ENCODE measurements at places on chromosomes 16 and 17.
A peak's percentile ranks its signal among the peaks of the same experiment; 100 is the strongest.

GRCh38 chr17:36057911-36058310, 6.2 kb upstream of the CCL18 start:
- DNase-seq, result no peak
- H3K4me3 ChIP-seq, result no peak overlapping the region
- H3K27ac ChIP-seq, result no peak overlapping the region
- no peaks in the 10 kb centered on the region for H3K27me3 ChIP-seq
- no peaks in the 10 kb centered on the region for H3K36me3 ChIP-seq

DNA sequence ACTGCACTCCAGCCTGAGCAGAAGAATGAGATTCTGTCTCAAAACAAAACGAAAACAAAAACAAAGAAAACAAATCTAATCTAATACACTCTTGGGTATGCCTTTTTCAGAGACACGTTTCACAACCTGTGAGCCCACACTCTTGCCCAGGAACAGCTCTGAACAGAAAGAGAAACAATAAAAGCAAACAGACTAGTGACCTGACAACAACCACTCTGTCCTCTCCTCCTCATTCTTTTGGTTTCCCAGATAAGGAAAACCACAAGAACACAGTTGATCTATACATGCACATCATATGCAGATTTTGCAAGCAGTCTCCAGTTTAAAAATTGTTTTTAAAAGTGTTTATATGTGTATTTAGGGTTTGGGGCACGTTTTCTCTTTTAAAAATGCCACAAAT, 1.3 kb downstream of the MKS1 start:
- H3K27ac ChIP-seq, result no peak overlapping the region
- no peaks in the 10 kb centered on the region for H3K27me3 ChIP-seq
- H3K4me3 ChIP-seq, result no peak overlapping the region
- peaks cover 5% of the 10 kb centered on the region for H3K36me3 ChIP-seq
- peaks cover 10% of the 10 kb centered on the region for H3K4me1 ChIP-seq

GRCh38 chr16:15792563-15792971, 64.3 kb downstream of the MYH11 start:
- no peak for DNase-seq
- H3K27ac ChIP-seq, result no peak overlapping the region
- no peaks in the 10 kb centered on the region for H3K36me3 ChIP-seq
- no peak overlapping the region for H3K4me3 ChIP-seq
- H3K27me3 ChIP-seq, result no peaks in the 10 kb centered on the region

DNA sequence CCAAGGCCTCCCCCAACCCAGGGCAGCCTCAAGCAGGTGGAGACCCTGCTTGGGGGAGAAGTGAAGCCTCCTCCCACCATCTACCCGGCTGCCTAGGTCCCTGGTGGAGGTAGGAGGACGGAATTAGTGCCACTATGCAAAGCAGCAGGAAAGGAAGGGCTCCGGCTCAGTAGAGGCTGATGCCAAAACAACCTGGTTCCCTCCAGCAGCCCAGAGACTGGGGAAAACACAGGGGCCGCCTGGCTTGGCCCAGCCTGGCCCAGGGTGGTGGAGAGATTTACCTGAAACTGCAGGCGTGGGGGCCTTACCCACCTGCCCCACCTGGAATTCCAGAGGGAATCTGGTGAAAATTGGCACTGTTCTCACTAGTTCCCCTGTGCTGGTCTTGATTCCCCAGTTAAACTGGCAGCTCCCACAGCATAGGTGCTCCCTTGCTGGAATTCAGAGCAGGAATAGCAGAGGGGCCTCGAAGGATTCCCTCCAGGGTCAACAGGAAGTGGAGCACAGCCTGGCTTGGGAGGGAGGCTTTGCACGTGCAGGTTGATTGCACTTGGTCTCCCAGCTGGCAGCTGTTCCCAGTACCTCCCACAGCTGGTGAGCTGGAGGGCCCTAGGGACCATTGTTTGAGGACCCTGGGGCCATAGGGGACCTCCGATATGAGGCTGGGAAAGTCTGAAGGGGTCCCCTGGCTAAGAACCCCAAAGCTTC, 4.5 kb downstream of the CD79B start:
- H3K27ac ChIP-seq, result no peak overlapping the region
- no peak for DNase-seq
- H3K36me3 ChIP-seq, result no peaks in the 10 kb centered on the region
- no peak overlapping the region for H3K4me3 ChIP-seq

DNA sequence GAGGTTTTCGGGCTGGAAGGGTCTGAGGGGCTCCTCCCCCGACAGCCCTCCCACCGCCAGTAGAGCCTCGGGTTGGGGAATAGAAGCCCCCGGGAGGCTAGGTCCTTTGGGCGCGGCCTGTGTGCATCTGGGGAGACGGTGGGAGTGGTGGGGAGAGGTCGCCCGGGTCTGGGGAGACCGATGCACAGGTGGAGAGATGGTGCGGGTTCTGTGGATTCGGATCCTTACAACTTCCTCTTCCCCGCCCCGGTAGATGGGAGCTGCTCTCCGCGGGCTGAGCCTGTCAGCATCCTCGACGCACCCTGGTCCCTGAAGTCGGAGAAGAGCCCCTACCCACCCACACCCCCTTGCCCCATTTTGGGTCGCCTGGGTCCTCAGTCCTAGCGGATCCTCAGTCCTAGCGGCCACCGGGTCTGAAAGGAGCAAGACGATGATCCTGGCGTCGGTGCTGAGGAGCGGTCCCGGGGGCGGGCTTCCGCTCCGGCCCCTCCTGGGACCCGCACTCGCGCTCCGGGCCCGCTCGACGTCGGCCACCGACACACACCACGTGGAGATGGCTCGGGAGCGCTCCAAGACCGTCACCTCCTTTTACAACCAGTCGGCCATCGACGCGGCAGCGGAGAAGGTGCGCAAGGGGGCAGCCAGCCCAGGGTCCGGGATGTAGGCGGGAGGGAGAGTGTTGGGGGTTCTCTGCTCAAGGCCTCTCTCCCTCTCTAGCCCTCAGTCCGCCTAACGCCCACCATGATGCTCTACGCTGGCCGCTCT, 790 bp downstream of the BCKDK start:
- peak overlapping the region; percentile 93 for H3K27ac ChIP-seq
- H3K36me3 ChIP-seq, result no peaks in the 10 kb centered on the region
- peak overlapping the region; percentile 83 for H3K4me3 ChIP-seq
- DNase-seq, result no peak
- H3K4me1 ChIP-seq, result peaks cover 66% of the 10 kb centered on the region

GRCh38 chr17:79923974-79924638, 84.9 kb upstream of the CBX4 start:
- peak overlapping the region; percentile 83 for H3K27ac ChIP-seq
- no peak for DNase-seq
- H3K4me3 ChIP-seq, result no peak overlapping the region
- peaks cover 74% of the 10 kb centered on the region for H3K4me1 ChIP-seq

GRCh38 chr17:9361188-9361955, 214.2 kb downstream of the STX8 start:
- peaks cover 10% of the 10 kb centered on the region for H3K4me1 ChIP-seq
- H3K27me3 ChIP-seq, result no peaks in the 10 kb centered on the region
- H3K4me3 ChIP-seq, result no peak overlapping the region
- peak overlapping the region; percentile 32 for H3K27ac ChIP-seq
- H3K36me3 ChIP-seq, result no peaks in the 10 kb centered on the region
- DNase-seq, result peak; percentile 48

DNA sequence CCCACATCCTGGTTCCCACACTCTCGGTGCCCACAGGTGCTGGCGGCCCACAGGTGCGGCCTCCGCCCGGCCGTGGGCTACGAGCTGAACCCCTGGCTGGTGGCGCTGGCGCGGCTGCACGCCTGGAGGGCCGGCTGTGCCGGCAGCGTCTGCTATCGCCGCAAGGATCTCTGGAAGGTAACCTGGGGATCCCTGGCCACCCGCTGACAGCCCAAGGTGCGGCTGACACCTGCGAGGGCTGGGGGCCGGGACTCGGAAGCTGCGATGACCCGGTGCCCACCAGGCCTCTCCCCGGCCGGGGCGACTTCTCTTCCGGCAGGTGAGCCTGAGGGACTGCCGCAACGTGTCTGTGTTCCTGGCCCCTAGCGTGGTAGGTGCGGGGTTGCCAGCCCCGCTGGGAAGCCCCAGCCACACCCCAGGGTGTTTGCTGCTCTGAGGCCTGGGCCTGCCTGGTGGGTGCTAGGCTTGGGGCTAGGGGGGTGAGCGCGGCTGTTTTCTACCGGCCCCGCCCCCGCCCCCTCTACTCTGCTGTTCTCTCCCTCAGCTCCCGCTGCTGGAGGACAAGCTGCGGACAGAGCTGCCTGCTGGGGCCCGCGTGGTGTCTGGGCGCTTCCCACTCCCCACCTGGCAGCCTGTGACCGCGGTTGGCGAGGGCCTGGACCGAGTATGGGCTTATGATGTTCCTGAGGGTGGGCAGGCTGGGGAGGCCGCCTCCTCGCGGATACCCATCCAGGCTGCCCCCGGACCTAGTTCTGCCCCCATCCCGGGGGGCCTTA, 1.0 kb downstream of the ANTKMT start:
- DNase-seq, result no peak
- H3K36me3 ChIP-seq, result no peaks in the 10 kb centered on the region
- H3K27ac ChIP-seq, result peak overlapping the region; percentile 64
- H3K4me1 ChIP-seq, result peaks cover 54% of the 10 kb centered on the region

DNA sequence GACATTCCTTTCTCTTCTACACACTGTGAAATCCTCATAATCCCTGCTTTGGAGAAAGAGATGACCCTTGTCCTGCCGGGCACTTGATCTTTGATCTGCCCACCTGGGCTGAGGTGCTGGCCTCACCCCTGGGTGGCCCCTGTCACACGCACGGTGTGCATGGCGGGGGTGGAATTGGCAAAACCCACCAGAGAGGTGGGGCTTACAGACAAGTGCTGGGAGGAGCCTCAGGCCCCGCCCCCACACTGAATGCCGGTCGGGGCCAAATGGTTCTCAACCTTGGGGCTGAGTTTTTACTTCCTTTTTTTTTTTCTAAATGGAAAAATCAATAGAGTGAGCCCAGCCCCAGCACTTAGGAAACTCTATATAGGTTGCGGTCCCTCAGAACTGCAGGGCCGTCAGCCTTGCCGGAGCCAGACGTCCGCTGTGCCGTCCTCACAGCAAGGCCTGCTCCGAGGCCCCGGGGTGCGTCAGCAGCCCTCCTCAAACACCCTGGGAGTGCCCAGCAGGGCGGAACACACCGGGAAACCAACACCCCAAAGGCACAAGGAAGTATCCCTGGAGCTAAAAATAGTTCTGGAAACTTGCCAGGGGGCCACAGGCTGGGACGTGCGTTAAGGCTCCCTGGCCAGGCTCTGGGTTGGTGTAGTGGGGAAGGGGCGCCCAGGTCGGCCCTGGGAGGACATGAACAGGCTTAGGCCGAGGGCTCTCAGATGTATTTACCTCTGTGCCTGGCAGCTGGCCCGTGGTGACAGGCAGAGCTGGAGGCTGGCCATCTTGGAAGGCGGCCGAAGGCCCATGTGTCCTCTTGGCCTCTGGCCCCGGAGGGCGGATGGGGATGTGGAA, 11.0 kb downstream of the GPRC5C start:
- DNase-seq, result peak; percentile 98
- H3K27ac ChIP-seq, result peak overlapping the region; percentile 97
- H3K27me3 ChIP-seq, result no peaks in the 10 kb centered on the region
- H3K4me1 ChIP-seq, result peaks cover 45% of the 10 kb centered on the region
- H3K4me3 ChIP-seq, result no peak overlapping the region

- no peak overlapping the region for H3K27ac ChIP-seq
- H3K27me3 ChIP-seq, result no peaks in the 10 kb centered on the region
- H3K36me3 ChIP-seq, result peaks cover 7% of the 10 kb centered on the region
- no peaks in the 10 kb centered on the region for H3K4me1 ChIP-seq
These were observed 79.0 kb downstream of the ARHGAP17 start for GRCh38 chr16:24936151-24936550.

DNA sequence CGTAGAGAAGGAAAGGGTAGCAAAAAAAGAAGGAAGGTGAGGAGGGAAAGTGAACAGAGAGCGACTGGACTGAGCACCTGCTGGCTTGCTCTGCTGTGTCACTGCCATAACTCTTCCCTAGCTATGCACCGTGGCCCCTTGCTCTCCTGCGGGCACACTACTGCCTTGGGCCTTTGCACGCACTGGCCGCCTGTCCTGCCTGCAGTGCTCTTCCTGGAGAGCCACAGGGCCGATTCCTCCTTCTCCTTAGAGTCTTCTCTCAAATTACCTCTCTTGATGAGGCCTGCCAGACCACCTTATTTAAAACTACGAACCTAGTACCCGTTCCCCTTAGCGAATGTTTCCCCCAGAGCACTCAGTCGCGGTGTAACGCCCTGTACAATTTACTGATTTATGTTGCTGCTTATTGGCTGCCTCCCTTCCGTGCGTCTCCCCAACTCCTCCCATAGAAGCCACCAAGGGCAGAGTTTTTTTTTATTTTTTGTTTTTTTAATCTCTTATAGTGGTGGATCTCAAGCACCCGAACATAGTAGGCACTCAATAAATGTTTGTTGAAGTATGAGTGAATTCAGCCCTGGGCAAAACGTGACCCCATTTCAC, 70.3 kb downstream of the RAI1 start:
- H3K27ac ChIP-seq, result peak overlapping the region; percentile 56
- H3K4me3 ChIP-seq, result no peak overlapping the region
- no peaks in the 10 kb centered on the region for H3K27me3 ChIP-seq
- peaks cover 42% of the 10 kb centered on the region for H3K4me1 ChIP-seq
- no peak for DNase-seq

DNA sequence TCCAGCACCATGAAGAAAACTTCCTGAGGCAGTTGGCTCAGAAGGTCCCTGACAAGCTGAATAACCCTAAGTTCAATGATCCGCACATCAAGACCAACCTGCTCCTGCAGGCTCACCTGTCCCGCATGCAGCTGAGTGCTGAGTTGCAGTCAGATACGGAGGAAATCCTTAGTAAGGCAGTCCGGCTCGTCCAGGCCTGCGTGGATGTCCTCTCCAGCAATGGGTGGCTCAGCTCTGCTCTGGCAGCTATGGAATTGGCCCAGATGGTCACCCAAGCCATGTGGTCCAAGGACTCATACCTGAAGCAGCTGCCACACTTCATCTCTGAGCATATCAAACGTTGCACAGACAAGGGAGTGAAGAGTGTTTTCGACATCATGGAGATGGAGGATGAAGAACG, 88.4 kb upstream of the SMURF2 start:
- DNase-seq, result no peak
- no peak overlapping the region for H3K27ac ChIP-seq
- H3K4me3 ChIP-seq, result no peak overlapping the region
- H3K4me1 ChIP-seq, result peaks cover 10% of the 10 kb centered on the region
- H3K36me3 ChIP-seq, result peaks cover 3% of the 10 kb centered on the region

GRCh38 chr16:65429504-65430181, 307.8 kb upstream of the CDH11 start:
- no peak for DNase-seq
- H3K4me3 ChIP-seq, result no peak overlapping the region
- no peaks in the 10 kb centered on the region for H3K4me1 ChIP-seq
- no peak overlapping the region for H3K27ac ChIP-seq
